Activated gamma-delta T cell (primary cell): ENCODE measurements at places on chromosomes 6 and 20.

DNA sequence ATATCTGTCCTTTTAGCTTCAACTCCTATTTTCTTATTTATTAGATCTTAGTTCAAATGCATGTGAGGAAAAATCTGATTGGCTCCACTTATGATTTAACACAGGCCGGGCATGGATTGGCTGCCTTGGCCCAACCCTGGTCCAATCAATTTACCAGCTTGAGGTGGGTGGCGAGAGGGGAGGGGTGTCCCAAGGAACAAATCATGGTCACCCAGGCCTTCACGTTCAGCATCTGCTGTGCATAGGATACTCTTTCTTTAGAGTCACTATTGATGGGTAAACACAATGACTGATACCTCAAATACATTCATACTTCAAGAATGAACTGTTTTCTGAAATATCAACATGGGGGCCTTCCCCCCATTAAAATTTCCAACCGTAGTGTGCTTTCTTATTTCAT lies 14.9 kb upstream of the BACH2 start:
- no peak for DNase-seq

DNA sequence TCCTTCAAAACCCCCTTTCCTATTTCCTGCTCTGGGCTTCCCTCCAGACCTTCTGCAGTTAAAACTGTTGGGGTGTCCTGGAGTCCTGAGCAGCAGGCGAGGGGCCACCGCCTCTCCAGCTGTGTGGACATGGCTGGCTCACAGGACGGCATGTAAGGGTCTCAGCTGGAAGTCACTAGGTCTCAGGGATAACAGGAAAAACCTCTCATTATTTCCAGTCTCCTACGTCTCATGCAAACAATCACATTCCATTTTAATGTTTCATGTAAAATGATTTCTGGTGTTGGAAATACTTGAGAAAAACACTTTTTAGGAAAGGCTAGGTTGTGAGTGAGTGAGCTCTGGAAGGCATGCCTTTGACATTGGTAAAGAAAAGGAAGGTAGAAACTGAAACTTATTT lies 158.7 kb downstream of the SCML4 start:
- DNase-seq: no peak

DNA sequence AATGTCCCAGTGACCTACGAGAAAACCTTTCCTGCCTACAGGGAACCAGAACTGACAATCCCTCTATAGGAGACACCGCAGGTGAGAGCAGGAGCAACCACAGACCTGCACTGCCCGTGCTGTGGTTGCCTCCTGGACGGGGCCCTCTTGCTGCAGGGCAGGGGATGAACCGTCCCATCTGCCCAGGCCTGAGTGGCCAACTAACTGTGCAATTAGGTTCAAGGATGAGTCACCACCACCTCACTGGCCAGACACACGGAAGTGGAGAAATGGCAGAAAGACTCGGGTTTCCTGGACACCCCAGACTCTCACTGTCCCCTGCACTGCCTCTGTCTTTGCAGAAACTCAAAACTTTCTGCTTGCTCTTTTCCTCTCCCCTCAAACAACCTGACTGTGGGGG lies 13.8 kb upstream of the HLA-G start:
- DNase-seq: no peak

DNA sequence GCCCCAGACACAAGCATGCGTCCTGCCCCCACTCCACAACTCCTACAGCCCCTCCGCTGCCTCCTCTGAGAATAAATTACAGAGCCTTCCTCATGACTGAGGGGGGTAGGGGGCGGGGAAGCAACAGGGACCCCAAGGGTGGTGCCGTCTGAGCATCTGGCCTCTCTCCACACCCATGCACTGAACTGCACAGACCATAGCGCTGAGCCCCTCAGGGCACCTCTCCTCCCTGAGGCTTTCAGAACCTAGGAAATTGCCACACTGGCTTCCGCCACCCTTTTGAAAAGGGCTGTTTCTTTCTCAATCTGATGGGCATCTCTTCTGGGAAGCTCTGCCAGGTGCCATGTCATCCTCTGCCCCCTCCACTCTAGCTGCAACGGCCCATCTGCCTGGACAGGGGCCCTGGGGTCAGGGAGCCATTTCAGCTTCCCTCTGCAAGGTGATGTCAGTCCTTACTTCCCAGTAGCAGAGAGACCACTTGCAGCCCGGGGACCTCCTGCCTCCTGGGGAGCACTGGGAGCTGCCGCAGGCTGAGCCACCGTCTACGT lies 2.5 kb downstream of the CST7 start:
- DNase-seq: no peak

- DNase-seq: no peak
Measured at GRCh38 chr20:2301164-2301622, 5.4 kb downstream of the TGM3 start.

- no peak for DNase-seq
Measured at GRCh38 chr6:137589067-137589848, 95.1 kb upstream of the OLIG3 start.

DNA sequence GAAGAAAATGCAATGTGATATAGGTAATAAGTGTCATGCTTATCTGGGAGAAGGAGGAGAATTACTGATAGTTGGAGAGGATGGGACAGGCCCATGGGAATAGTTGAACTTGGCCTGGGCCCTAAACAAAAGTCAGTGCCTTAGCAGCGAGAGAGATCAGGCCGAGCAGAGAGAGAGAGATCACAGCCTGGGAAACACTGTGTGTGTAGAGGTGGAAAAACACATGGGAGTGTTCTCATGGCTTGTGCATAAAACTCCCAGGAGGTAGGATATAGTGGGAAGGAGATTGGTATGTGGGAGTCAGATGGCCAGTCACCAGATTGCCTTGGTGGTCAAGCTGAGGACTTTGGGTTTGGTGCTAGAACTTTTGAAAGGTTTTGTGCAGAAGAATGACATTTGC lies 47.6 kb downstream of the FIG4 start:
- DNase-seq: no peak

- DNase-seq: no peak
Measured at GRCh38 chr20:1491281-1491840, at the start of gene SIRPB2. TSS of gene SIRPB2 (minus strand) at chr20:1491420. CDS start at chr20:1491359, 61 bp downstream.

DNA sequence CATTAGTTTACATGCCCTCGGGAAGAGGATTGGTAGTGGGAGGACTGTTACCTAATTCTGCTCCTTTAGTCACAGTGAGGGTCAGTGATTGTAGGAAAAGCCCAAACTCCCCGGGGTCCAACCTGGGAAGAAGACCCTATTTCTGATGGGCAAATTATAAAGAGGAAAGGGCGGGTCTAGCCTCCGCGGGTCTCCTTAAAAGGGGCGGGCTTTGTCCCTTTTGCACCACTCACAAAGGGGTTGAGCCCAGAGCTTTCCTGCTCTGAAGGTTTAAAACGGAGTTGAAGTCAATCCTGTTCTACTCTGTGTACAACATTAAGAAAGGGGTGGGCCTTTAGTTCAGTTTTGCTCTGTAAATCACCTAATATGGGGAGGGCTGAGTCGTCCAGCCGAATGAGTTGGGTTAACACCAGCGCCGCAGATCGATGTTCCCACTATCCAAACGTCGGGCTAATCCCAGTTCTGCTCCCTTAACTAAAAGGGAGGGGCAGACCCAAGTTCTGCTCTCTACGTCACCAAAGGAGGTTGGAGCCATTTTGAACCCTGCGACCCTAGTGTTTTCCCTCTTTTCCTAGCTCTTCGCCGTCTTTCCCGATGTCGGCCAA lies 920 bp upstream of the RNF5 start:
- no peak for DNase-seq

GRCh38 chr6:115643762-115644161 lies 416.9 kb downstream of the FRK start:
- no peak for DNase-seq

- DNase-seq: no peak
Measured at GRCh38 chr6:51462896-51463295, 624.5 kb downstream of the PKHD1 start.
